ENCODE measurements at places on chromosomes 7 and 10.

GRCh38 chr10:31708474-31708873 lies 220.2 kb downstream of the ARHGAP12 start:
- no peak for DNase-seq

DNA sequence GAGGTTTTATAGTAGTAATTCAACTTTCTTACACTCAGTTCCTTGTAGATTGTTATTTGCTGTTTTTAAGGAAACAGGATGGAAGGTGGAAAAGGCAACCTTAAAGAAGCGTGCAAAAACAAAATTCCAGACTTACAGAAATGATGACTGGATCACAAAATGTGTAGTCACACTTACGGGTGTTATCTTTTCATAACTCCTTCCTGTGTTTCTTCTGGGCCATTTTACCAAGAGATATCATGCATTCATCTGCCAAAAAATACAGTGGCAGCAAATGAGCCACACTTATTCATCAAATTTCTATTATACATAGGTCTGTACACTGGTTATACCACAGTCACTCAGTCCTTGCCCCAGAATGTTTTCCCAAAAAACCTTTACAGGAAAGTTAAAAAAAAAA lies 94.3 kb upstream of the IL6 start:
- no peak for DNase-seq

DNA sequence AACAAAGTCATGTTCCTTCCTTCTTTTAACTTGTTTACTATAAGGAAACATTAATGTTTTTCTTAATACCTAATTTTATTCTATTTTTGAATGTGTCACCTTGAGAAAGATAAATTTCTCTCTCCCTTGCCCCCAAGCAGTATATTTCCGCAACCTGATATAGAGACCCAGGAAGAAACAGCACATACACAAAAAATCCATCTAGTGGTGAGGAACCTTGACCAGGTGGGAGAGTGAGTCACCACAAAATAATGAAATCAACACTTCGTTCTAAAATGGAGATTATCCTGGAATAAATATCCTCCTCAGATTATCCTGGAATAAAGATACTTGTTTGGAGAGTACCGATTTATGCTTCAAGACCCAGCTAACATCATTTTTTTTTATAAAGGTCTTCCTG lies 232.9 kb upstream of the PTN start:
- no peak for DNase-seq

GRCh38 chr7:64775289-64775688 lies 18.9 kb upstream of the ZNF138 start:
- DNase-seq = no peak

DNA sequence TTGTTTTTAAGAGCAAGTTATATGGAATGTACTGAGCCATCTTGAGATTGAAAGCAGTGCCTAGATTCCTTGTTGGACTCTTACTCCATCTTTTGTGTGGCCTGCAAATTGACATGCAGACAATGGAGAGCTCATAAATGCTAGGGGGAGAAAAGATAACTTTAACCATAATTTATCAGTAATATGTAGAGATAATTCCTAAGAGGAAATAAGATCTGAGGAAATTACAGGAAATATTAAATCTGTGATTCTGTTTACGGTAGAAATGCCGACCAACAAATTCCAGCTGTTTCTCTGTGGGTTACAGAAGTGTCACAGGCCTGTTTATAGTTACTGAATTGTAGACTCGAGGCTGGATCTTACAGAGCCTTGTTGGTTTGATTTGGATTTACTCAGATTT lies 348.0 kb downstream of the SUGCT start:
- no peak for DNase-seq

DNA sequence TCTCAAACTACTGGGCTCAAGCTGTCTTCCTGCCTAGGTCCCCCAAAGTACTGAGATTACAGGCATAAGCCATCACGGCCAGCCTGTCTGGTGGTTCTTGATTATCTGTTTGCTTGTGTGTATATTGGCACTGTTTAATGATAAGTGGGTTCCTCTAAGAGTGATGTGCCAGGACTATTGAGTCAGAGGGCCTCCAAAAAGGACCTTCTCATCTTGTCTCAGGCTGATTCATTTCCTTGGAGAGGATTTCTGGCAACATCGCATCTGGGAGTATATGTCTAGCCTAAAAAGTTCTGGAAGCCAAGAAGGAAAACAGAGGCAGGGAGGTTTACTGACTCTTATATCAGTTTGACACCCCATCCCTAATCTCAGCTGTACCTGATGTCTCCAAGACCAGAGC lies 27.1 kb upstream of the AKAP9 start:
- no peak for DNase-seq

GRCh38 chr7:151435103-151435916 lies 4.6 kb downstream of the CRYGN start:
- no peak for DNase-seq

GRCh38 chr7:9029681-9030530 lies 596.5 kb downstream of the NXPH1 start:
- no peak for DNase-seq
